Activated T-cell treated with anti-CD3 and anti-CD28 coated beads, Interleukin-2, amount 50 U/mL, for 1 hour (primary cell): ENCODE measurements at places on chromosomes 5 and 9.

- DNase-seq, result no peak
Observed at GRCh38 chr9:4172731-4173130, 127.1 kb downstream of the GLIS3 start.

- no peak for DNase-seq
Observed at GRCh38 chr5:107428303-107428813, 242.4 kb downstream of the EFNA5 start.

- DNase-seq, result peak; percentile 95
Observed at GRCh38 chr5:78359831-78360673, at the start of gene SCAMP1. SCAMP1 (plus strand) TSS chr5:78360617; CDS start chr5:78360672, 55 bp downstream.

DNA sequence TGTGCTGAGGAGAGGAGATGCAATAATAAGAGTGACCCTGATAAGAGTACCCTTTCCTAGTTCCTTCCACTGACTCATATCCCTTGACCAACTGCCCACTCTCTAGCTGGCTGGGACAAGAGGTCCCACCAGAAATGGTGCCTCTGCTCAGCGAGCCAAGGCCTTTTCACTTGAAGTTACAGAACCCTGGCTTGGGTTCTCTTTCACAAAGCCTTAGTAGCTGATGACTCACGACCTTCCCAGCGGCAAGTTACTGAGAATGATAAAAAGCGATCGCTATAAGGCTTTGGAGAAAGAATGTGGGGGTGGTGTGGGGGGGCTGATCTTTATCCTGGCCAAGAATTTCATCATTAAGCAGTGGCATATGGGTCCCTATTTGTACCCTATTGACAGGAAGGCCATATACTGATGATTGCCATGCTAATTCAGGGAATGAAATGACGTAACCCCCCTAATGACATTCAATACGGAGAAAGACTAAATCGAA is 90.3 kb downstream of the FBXO38 start:
- no peak for DNase-seq

DNA sequence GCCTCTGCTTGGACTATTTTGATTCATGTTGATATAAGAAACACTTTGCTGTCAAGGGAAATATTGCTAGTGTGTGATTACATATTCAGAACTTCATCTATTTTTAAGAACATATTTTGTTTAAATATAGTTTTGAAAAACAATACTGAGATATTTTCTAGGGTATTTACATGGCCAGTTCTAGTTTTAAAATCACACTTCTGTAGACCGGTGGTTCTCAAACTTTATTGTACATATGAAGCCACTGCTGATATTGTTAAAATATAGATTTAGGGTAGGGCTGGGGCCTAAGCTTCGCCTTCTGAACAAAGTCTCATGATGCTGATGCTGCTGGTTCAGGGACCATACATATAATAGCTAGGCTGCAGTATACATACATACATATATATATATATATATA is 1000.0 kb downstream of the PTPRD start:
- no peak for DNase-seq

DNA sequence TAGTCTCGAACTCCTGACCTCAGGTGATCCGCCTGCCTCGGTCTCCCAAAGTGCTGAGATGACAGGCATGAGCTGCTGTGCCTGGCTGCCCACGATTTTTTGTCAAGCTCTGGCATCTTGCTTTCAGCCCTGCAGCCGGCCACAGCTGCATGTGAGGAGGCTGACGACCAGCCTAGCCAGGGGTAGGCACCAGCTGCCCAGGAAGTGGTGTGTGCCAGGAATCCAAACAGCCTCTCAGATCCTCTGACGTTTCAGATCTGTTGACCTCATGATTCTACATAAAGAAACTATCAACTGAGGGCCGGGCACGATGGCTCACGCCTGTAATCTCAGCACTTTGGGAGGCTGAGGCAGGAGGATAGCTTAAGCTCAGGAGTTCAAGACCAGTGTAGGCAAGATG is 19.0 kb downstream of the DYNC2I2 start:
- no peak for DNase-seq

- DNase-seq, result no peak
Observed at GRCh38 chr5:35815089-35815936, 41.4 kb upstream of the IL7R start.

GRCh38 chr5:36206913-36207312 is 34.8 kb downstream of the NADK2 start:
- DNase-seq, result no peak

DNA sequence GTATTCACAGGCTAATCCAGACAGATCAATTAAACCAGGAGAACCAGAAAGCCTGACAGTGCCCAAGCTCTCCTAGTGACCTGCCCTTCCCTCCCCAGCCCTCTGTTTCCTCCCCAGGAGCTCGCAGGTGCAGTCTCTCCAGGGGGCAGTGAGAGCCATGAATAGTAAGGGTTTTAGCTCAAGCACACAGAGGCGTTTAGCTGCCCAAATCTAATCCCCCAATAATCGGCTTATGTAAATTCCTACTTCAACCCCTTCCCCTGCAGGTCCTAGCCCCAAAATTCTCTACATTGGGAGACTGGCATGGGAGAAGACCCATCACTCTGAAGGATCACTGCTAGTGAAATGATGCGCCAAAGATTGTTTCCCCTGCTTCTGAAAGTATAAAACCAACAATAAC is 10.5 kb upstream of the TAL2 start:
- DNase-seq, result no peak

DNA sequence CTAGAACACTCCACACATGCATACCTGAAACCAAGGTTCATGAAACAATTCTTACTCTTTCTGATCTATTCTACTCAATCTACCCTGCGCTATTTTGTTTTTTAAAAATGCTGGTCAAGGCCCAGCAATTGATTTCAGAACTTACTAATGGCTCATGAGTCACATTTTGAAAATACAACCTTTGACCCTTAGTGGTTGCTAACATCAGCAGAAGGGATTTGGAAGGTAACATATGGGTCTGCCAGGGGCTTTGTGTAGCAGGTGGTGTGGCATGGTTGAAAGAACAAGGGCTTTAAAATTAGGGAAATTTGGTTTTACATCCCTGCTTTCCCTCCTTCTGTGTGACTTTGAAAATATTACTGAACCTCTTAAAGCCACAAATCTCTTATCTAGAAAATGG is 101.4 kb downstream of the ATG10 start:
- DNase-seq, result no peak

GRCh38 chr9:6055216-6055615 is 39.8 kb upstream of the RANBP6 start:
- no peak for DNase-seq

GRCh38 chr5:2752059-2752820 is 763 bp upstream of the IRX2 start:
- DNase-seq, result no peak

GRCh38 chr9:121945281-121945680 is 147.8 kb downstream of the TTLL11 start:
- DNase-seq, result no peak

DNA sequence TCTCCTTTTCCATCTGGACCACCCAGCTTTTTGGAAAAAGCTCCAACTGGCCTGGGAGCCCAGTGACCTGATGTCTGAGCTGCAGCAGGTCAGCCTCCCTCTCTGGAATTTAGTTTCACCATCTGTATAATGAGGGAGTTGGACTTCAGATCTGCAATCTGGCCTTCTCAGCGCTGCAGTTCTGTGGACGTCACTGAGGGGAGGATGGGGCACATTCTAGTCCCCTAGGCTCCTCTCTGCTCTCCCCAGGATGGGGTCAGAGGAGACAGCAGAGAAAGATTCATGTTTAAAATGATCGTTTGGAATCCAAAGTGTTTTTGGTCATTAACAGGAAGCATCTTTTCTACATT is 10.2 kb downstream of the OR13J1 start:
- no peak for DNase-seq

GRCh38 chr5:135714126-135714894 is 120.2 kb upstream of the SLC25A48 start:
- no peak for DNase-seq

- no peak for DNase-seq
Observed at GRCh38 chr5:88045165-88045564, 223.5 kb downstream of the TMEM161B start.

- DNase-seq, result no peak
Observed at GRCh38 chr5:135843571-135844337, 9.3 kb downstream of the SLC25A48 start.

DNA sequence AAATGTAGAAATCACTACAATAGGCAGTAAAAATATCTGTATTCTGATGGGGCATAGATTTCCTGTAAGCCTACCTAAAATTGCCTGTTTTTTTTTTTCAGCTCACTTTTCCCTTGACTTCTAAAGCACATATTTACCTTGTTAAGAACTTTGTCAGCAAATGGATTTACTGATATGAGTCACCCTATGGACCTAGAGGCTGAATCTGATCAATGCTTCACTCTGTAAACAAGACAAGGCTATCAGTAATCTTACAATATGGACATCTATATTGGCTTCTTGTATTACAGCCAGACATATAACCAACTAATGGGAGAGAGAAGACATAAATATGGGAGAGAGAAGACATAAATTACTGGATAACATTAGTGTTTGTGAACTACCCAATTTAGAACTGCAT is 792.7 kb upstream of the CHD1 start:
- DNase-seq, result no peak

DNA sequence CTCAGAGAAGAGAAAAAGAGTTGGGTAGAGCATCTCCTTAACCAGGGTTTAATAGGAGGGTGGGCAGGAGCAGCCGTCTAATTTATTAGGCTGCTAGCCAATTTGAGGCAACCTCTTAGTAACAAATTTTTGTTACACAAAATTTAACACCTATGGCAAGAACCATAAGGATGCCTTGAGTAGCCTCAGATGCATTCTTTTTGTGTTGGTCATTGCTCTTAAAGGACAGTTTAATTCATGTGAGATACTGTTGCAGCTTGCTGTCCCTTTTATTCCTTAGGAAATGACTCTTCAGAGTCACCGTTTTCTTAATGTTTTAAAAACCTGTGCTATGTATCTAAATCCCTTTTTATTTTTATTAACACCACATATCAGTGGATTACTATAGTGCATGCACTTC is 255.1 kb downstream of the MAST4 start:
- no peak for DNase-seq

GRCh38 chr5:54257366-54258118 is 52.8 kb downstream of the ARL15 start:
- DNase-seq, result no peak

- DNase-seq, result no peak
Observed at GRCh38 chr9:133347515-133347984, 381 bp downstream of the MED22 start.

DNA sequence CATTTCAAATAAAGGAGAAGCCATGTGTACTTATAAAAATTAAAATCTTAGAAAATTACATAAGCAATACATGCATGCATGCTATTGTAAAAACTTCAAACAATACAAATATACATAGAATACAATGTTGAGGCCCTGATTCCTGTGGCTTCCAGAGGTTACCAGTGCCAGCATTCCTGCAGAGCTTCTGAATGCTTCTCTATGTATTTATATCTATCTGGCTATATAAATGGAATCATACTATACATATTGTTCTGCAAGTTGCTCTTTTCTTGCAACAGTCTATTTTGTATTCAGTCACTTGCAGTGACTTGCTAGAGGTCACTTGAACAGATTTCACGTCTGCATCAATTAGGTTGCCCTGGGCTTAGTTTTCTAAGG is 3.2 kb upstream of the IL12B start:
- no peak for DNase-seq

GRCh38 chr5:38187532-38187931 is 70.8 kb upstream of the EGFLAM start:
- no peak for DNase-seq

- no peak for DNase-seq
Observed at GRCh38 chr9:121958530-121958929, 134.6 kb downstream of the TTLL11 start.

DNA sequence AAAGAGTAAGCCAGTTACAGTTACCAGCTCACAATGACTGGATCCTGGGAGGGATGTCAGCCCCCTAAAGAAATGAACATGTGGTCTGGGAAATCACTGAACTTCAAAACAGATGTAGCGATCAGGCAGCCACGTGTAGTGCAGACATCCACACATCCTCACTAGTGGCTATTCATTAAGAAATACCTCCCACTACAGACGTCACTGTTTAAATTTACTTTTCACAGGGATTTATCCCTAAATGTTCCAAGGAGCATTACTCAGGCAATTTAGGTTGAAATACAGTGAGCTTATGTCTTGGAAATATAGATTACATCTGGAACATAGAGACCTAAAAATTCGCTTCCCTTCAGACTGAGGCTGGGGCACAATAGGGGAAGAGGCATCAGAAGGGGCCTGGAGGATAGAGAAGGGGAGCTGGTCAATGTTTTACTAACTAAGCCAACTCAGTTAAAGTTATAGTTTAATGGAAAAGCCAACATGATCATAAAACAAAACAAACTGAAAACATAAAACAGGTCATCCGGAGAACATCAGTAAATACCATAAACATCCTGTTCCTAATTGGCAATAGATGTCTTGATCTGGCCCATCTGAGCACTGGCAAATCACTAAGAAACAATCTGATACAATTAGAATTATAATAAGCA is 92.3 kb downstream of the FANCC start:
- no peak for DNase-seq

GRCh38 chr5:13251623-13252376 is 692.7 kb downstream of the DNAH5 start:
- DNase-seq, result no peak

DNA sequence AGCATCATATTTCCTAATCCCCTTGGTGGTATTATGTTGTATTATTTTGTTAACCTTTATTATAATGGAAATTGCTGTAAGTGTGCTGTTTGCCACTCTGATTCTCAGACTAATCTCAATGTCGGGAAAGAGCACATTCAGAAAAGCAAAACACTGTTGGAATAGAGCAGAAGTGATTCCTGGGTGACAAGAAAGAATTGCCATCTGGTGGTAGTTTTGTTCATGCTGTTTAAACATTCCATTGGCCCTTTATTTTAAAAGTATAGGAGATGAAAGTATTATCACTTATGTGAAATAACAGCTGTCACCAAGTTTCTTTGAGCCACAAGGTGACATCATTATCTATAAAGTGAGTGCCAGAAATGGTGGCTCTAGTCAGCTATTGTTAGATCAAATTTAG is 301.3 kb upstream of the SGCD start:
- no peak for DNase-seq

DNA sequence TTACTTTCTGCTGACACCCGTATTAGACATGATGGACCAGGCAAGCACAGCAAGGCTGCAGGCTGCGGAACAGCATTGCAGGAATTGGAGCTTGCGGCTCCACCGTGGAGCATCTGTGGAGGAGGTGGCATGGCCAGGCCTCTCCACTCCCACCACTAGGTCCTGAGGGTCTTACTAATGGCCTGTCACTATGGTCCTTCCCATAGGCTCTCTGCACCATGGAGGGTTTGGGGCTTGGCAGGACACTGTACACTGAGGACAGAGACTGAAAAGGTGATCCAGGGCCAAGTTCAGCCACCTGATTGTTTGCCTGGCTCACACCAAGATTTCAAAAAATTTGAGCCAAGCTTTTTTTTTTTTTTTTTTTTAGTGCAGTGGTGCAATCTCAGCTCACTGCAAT is 14.3 kb upstream of the ZBTB43 start:
- DNase-seq, result no peak

GRCh38 chr5:173581408-173582215 is 34.8 kb downstream of the BOD1 start:
- DNase-seq, result peak; percentile 30

DNA sequence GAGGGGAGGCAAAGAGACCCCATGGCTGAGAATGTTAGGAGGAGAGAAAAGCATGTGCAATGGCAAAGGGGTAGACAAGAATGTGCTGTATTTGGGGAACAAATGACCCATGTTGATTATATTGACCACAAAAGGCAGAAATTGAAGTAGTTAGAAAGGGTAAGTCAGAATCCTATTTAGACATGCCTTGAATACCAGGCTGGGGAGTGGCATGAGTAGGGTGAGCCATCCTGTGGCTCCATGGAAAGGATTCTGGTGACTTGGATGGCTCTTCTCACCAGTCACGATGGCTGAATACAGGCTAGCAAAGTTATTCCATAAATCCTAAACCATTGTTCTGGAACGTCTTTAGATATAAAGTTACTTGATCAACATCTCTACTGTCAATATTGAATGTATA is 73.4 kb upstream of the MEF2C start:
- DNase-seq, result no peak
